Keratinocyte (primary cell): ENCODE measurements at places on chromosomes 4 and X. TPM values are rescaled to one million over a fixed set of nuclear protein-coding genes. Genes with fewer than 3 reads are reported as not detected.

- DNase-seq, result no peak
- H3K4me3 ChIP-seq, result no peak overlapping the region
- H3K4me1 ChIP-seq, result no peaks in the 10 kb centered on the region
- H3K36me3 ChIP-seq, result no peaks in the 10 kb centered on the region
- H3K27ac ChIP-seq, result no peak overlapping the region
These were observed 198.9 kb downstream of the FBXO8 start for GRCh38 chr4:174084542-174084941.

DNA sequence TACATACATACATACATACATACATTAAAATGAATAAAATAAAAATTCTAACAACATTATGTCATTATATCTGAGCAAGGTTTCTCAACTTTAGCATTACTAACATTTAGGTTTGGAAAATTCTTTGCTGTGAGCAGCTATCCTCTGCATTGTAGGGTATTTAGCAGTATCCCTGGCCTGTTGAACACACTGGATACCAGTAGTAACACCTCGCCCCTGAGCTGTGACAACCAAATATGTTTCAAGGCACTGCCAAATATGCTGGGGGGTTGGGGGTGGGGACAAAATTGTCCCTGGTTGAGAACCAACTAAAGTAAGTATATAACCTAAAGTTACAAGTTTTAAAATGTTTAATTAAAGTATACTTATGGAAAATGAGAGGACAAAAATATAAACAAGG, 860.9 kb upstream of the FTHL17 start:
- H3K4me3 ChIP-seq, result no peak overlapping the region
- H3K4me1 ChIP-seq, result no peaks in the 10 kb centered on the region
- no peak for DNase-seq

DNA sequence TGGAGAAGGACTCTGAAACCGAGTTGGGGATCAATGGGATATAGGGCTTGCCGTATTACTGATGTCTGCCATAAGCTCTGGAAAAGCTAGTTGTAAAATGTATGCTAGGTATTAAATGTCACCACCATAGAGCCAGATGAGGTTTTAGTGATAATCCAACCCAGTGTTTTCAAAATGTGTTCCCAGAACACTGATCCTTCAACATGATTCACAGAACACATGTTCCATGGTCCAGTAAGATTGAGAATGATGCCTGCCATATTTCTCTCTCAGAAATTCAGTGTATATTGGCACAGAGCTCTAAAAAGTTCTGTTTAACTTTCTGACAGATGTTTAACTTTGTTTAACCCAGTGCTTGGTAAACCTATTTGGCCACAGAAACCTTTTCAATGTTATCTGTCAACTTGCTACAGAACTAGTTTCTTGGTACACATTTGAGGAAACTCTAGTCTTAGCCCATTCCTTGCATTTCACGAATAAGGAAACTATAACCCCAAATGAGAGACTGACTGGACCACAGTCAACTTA, 160.2 kb downstream of the PALLD start:
- no peaks in the 10 kb centered on the region for H3K27me3 ChIP-seq
- H3K36me3 ChIP-seq, result no peaks in the 10 kb centered on the region
- H3K4me3 ChIP-seq, result no peak overlapping the region
- no peak for DNase-seq

DNA sequence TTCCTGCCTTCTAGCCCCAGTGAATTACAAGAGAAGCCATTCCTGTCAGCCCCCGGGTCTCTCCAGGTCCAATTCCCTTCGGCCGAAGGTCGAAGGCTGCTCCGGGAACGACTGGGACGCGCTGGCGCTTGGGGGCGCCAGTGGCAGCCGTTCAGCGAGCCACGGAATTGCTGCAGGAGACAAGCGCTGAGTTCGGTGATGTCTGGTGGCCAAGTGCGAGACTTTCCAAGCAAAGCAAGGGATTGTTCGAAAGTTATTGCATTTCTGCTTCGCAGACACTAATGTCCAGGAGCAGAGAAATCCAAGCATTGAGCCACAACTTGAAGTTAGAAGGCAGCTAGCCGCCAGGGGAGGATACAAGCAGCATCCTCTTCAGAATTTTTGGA, 1.1 kb upstream of the DKK2 start:
- no peak overlapping the region for H3K4me3 ChIP-seq
- H3K4me1 ChIP-seq, result peaks cover 5% of the 10 kb centered on the region
- H3K27me3 ChIP-seq, result peaks cover 46% of the 10 kb centered on the region
- H3K27ac ChIP-seq, result no peak overlapping the region

The SSX2 gene
- polyA plus RNA-seq, result not detected in 3 replicates

DNA sequence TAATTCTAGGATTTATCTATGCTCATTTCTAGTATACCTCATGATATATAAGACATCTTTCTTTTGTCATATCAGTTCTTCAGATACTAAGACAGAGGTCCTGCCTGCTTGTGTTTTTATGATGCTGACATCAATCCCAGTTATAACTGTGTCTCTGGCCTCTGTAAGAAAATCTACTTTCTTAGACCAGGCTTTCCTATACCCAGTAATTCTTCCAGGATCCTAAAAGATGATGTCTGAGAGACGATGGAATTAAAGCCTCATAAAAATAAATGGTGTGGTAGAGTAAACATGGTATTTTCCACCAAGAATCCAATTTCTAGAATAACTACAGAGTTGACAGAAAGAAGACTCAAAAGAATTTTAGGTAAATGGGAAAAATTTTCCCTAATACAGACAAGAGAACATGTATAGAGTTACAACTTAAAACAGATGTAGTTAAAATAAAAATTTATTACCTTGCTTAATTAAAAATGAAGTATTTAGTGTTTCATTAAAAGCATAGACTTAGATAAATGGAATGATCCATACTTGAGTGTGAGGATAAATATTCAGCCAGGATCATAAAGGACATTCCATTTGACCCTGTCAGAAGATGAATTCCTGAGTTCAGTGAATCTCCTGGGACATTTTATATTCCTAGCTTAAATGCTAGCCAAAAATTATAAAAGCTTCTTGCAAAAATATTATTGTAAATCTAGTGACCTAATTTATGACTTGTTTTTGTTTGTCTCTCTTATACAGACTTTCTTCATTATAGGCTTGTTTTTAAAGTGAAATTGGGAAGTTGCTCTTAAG, 137.4 kb downstream of the PDLIM5 start:
- no peaks in the 10 kb centered on the region for H3K4me1 ChIP-seq
- H3K36me3 ChIP-seq, result peaks cover 23% of the 10 kb centered on the region
- no peak for DNase-seq
- H3K27me3 ChIP-seq, result no peaks in the 10 kb centered on the region
- no peak overlapping the region for H3K4me3 ChIP-seq
- no peak overlapping the region for H3K27ac ChIP-seq

DNA sequence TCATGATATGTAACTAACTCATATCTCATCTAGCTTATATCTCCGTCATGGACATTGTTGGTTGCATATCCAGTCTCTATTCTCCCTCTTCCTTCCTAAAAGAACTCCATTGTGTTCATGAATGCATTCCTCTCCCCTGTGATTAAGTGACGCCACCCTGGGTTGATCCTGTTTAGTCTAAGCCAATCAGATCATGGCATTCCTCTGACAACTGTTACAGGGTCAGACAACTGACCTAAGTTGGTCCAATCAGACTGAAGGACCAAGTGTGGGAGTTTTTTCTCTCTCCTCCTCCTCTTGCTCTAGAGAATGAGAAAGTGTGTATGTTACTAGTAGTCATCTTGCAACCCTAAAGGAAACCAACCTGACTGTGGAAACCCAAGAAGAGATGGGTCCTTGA, 3.6 kb downstream of the APOO start:
- no peak overlapping the region for H3K27ac ChIP-seq
- no peak for DNase-seq
- H3K4me3 ChIP-seq, result no peak overlapping the region
- no peaks in the 10 kb centered on the region for H3K36me3 ChIP-seq
- peaks cover 31% of the 10 kb centered on the region for H3K4me1 ChIP-seq
